CD4-positive, alpha-beta T cell (primary cell): ENCODE measurements at places on chromosomes 11 and 22.

GRCh38 chr11:124899383-124900145 is 1.9 kb upstream of the ROBO4 start:
- no peak for DNase-seq

- DNase-seq = peak; percentile 11
Observed at GRCh38 chr22:20319041-20319744, 667 bp downstream of the DGCR6L start.

DNA sequence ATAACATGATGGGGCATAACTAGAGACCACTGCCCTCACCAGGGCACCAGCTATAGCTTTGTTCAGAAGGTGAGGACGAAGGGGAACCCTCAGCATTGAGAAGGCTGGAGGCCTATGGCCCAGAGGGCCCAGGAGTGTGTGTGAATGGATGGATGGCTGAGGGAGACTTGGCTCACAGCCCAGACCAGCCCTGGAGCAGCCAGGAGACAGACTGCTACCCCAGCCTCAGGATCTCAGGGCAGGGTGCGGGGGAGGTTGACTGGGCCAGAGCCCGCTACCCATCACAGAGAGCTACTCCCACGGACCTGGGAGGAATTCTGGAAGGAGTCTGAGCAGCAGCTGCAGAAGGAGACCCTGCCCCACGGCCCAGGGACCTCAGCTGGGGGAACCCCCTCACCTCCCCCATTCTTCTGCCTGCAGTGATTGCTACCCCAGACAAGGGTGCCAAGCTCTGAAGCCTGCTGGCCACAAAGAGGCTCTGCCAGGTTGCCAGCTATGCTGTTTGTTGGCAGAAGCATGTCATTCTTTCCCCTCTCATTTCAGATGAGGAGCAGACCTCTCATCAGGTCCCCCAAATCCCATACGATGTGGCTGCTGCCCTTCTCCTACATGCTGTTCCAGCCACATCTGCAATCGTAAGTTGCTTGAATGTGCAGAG is 5.4 kb upstream of the CSDC2 start:
- no peak for DNase-seq

DNA sequence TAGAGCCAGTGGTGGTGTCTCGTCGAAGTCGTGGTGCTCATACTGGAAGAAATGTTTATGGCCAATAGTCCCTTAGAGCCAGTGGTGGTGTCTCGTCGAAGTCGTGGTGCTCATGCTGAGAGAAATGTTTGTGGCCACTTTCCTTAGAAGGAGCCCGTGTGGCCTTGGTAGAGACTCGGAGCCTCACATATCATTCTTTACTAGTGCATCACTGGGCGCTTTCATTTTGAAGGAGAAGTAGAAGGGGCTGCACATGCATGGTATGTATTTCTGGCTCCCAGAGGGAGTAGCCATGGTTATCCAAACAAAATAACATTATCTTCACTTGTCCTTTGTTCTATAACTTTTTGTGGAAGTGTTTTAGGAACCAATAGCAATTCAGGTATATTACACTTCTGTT is 69.5 kb downstream of the JAM3 start:
- no peak for DNase-seq

GRCh38 chr11:1392111-1392510 is 2.4 kb downstream of the BRSK2 start:
- no peak for DNase-seq

DNA sequence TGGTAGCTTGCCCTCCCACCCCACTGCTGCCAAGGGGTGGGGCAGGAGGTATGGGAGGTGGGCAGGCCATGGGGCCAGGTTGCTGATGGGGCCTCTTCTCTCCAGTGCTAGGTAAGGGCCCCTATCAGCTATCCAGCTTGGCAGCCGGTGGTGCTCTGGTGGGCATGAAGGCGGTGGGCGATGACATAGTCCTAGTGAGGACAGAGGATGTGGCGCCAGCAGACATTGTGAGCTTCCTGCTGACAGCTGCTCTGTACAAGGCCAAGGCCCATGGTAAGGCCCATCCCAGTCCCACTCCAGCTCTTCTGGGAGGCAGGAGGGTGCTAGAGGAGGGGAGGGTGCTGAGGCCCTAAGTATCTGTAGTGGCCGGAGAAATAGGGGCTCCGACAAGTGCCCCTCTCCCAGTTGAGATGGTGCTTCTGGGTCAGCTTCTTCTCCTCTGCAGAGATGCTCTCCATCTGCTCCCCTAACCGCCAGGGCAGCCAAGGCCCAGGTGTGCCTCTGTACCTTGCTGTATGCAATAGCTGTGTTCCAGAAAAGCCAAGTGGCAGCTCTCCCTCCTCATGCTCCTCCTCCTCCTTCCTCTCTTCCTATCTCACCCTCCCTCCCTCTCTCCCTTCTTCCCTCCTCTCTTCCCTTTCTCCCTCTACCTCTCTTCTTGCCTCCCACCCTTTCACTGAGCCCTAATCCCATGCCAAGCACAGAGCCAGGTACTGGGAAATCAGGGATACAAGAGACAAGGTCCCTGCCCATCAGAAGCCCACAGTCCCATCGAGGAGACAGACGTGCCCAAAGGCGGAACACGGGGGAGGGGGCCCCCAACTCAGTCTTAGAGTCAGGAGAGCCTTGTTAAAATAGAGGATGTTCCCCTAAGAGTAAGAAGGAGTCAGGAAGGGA is 55.3 kb downstream of the OTOG start:
- no peak for DNase-seq

GRCh38 chr11:99019696-99020095 is 1.1 kb upstream of the CNTN5 start:
- DNase-seq = no peak

GRCh38 chr11:86775361-86775760 is 25.0 kb upstream of the PRSS23 start:
- no peak for DNase-seq

DNA sequence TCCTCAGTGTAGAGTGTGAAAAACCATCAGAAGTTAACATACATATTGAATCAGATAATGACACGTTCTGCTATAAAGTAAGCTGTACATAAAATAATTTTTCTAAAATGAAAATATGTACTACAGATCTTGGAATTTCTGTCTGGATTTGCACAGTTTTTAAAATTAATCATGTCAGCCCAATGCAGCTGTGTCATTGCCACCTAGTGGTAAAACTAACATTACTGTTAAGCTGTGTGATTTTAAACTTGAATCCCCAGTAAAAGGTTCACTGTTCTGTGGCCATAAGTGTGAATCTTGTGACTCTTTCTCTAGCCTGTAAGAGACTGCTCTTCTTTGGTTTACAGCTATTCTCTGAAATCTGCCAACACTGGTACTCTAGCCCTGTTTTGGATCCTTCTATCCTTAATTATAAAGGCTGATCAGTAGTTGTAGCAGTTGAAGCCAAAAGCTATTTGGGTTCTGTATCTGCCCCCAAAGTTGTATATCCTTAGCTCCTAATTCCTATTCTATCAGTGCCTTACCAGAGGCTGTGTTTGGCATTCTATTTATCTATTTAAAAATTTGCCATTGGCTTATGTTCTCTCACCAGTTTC is 4.0 kb downstream of the JRKL start:
- DNase-seq = no peak

DNA sequence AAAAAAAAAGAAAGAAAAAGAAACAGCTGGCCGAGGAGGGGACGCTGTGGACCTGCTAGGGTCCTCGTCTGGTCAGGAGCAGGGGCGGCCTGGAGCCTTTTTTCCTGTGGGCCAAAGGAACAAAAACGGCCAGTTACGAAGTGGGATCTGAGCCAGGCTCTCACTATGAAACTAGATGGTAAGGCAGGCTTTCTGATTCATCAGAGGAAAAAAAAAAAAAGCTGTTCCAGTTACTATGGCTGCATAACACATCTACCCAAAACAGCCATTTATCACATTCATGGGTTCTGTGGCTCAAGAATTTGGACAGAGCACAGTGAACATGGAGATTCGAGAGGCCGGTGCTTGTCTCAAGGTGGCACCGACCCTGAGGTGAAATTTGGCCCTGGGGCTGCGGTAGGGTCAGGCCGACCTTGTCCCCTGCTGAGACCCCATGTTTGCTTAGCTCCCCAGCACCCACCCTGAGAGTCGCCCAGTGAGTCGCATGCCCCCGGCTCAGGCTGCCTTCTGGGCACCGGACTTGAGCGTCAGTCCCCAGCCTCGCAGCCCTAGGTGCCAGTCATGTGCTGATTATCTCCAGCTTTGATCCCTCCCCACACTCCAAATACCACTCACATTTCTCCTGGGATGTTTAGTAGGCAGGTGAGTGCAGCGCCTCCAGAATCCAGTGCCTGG is 34.2 kb downstream of the MRGPRD start:
- no peak for DNase-seq

GRCh38 chr11:46278387-46279125 is 1.1 kb downstream of the CREB3L1 start:
- no peak for DNase-seq

GRCh38 chr22:35630387-35630793 is 13.3 kb upstream of the MB start:
- DNase-seq = no peak

GRCh38 chr11:27233654-27234042 is 129.4 kb downstream of the CCDC34 start:
- DNase-seq = no peak

DNA sequence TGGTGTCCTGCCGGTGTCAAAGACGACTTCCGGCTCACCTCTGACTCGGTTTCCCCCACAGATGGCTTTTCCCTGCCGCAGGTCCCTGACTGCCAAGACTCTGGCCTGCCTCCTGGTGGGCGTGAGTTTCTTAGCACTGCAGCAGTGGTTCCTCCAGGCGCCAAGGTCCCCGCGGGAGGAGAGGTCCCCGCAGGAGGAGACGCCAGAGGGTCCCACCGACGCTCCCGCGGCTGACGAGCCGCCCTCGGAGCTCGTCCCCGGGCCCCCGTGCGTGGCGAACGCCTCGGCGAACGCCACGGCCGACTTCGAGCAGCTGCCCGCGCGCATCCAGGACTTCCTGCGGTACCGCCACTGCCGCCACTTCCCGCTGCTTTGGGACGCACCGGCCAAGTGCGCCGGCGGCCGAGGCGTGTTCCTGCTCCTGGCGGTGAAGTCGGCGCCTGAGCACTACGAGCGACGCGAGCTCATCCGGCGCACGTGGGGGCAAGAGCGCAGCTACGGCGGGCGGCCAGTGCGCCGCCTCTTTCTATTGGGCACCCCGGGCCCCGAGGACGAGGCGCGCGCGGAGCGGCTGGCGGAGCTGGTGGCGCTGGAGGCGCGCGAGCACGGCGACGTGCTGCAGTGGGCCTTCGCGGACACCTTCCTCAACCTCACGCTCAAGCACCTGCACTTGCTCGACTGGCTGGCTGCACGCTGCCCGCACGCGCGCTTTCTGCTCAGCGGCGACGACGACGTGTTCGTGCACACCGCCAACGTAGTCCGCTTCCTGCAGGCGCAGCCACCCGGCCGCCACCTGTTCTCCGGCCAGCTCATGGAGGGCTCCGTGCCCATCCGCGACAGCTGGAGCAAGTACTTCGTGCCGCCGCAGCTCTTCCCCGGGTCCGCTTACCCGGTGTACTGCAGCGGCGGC is 5.5 kb downstream of the B3GNT6 start:
- no peak for DNase-seq

DNA sequence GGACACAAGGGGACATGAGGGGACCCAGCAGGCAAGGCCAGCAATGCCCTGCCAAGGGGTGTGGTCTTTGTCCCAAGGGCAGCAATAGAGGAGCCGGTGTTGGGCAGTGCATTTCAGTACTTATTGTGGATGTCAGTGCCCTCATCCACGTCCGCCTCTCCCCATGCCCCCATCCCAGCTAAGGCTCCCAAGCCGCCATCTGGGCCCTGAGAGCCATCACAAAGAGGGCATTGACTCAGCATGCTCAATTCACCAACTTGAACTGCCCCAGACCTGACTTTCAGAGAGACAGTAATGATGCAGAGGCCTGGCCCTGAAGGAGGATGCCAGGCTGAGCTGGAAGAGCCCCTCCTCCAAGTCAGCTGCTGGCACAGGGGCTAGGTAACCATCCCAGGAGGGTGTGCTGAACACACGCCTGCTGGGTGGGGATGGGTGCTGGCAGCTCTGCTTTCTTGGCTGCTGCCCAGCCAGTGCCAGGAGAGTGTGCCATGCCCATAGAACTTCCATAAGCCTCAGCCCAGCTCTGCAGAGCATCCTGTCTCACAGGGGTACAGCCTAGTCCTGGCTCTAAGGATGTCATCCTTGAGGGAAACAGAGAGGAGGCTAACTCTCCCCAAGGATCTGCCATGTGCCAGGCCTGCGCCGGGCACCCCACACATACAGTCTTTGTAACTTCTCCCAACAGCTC is 46.5 kb downstream of the PDE2A start:
- DNase-seq = no peak

- DNase-seq = no peak
Observed at GRCh38 chr11:73258104-73259035, 13.8 kb upstream of the P2RY6 start.

- DNase-seq = peak; percentile 97
Observed at GRCh38 chr11:74492974-74493790, at the start of gene LIPT2. TSS of gene LIPT2 (minus strand) at chr11:74493724. CDS start at chr11:74493703, 21 bp downstream.

DNA sequence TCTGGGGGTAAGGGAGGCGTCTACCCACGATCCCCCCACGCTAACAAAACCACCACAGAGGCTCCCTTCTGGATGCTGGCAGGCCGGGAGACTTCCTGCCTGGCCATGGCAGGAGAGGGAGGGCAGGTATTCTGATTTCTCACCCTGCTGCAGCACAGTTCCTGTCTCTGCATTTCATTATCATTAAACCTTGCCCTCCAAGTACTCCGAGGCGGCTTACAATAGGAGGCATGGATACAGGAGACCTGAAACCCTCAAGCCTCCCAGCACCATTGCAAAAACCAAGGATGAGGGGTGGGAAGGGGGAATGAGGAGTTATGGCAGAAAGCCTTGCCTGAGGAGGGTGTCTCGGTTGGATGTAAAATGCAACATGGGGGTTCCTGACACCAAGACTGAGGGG is 44.1 kb upstream of the MN1 start:
- DNase-seq = no peak

- peak; percentile 46 for DNase-seq
Observed at GRCh38 chr11:14969901-14970323, 2.2 kb downstream of the CALCA start.

DNA sequence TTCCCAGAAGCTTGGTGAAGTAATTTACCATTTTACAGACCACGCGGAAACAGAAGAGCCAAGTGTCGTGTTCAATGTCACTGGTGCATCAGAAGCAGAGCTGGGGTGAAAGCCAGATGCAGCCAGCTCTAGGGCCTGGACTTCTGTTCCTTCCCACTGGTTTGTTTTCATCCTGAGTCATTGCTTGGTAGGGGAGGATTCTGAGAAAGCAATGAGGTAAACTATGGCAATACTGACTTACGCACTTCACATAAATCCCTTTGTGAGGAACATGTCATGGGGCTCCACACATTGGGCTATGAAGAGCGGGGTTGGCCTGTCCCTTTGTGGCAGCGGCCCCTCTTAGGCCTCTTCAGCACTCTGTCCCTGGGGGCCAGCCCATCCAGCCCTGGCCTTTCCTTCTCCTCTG is 52.4 kb upstream of the RBFOX2 start:
- no peak for DNase-seq

DNA sequence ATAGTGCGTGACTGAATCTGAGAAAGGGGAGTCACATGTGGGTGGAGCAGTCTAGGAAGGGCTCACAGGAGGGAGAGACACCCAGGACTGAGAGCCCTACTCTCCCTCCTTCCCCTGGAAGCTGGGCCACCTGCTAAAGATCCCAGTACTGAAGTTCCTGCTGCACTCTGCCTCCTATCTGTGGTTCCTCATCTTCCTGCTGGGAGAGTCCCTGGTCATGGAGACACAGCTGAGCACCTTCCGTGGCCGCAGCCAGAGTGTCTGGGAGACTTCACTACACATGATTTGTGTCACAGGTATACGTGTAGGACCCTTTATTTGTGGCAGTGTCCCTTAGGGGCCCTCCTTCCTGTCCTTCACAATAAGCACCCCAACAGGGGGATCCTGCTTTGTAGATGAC is 19.3 kb downstream of the ART5 start:
- no peak for DNase-seq
